Inflammatory macrophage treated with lipopolysaccharide for 4 hours (primary cell): ENCODE measurements at places on chromosomes 1 and 21.

DNA sequence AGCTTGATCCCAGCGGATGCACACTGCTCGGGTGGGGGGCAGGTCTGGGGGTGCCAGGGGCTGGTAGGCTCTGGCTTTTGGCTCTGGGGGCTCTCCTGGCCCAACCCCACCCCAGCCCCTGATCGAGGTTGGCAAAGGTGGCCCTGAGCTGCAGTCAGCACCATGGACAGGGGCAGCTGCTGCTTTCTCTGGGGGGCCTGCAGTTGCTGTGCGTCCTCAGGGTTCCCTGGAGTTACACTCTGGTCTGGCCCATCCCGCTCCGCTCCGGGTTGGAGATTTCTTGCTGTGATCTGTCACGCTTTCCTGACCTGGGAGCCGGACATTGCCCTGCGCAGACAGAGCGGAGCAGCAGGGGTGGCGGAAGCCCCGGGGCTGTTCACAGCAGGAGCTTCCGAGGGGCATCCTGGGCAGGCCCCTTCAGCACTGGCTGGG lies 8.0 kb upstream of the PLCH2 start:
- no peak for DNase-seq

GRCh38 chr1:50156241-50157010 lies 47.7 kb downstream of the ELAVL4 start:
- no peak for DNase-seq

GRCh38 chr1:86018283-86018923 lies 138.2 kb downstream of the COL24A1 start:
- DNase-seq, result peak; percentile 42

- DNase-seq, result peak; percentile 35
These were observed 9.8 kb downstream of the RAP1GAP start for GRCh38 chr1:21659099-21659923.

GRCh38 chr1:99591886-99592285 lies 54.0 kb upstream of the PALMD start:
- DNase-seq, result no peak

- DNase-seq, result no peak
These were observed 207.6 kb upstream of the USP25 start for GRCh38 chr21:15522148-15522547.

DNA sequence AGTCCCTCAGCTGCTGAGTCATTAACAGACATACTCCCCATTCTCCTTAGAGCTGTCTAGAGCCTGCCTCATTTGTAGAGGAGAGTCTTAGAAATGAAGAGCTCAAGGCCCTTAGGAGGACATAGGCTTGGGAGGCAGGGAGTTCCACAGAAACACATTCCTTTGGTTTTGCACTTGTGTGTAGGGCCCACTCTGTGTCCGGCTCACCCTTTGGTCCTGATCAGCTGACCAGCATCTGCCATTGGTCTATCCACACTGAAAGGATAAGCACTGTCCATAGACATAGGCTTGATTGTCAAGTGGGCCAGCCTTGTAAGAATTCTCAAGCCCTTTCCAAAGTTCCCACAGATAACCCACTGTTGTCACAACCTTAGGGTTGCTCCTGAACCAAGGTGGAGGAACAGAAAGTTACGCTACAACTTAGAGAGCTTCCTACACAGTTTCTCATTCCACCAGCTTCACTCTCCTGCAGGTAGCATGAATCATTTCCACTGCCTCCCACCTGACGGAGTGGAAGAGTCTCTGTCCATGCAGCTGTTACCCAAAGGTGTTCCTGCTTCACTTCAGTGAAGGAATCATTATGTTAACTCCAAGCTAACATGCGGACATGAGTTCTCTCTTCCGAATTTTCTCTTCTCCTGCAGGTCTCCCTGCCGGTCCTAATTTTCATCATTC lies 96.1 kb downstream of the TNFSF18 start:
- no peak for DNase-seq

- no peak for DNase-seq
These were observed 5.7 kb downstream of the UBASH3A start for GRCh38 chr21:42409366-42409765.

- DNase-seq, result no peak
These were observed 325.9 kb upstream of the AJAP1 start for GRCh38 chr1:4328402-4329071.

DNA sequence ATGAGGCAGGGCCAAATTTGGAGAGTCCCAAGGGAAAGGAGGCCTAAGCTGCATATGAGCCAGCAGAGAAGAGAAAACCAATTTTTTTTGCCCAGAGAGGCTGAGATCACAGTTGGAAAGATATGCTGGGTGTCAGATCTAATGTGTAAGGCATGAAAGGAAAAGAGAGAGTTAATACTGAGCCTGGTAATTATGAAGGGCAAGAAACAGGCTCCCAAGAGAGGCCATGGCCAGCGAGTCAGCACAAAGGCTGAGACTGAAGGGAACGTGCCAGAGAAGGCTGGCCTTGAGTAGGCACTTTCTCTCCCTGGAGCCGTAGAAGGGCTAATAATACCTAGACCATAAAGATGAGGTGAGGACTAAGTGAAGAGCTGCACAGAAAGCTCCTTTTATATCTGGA lies 31.8 kb upstream of the BEND5 start:
- DNase-seq, result no peak

DNA sequence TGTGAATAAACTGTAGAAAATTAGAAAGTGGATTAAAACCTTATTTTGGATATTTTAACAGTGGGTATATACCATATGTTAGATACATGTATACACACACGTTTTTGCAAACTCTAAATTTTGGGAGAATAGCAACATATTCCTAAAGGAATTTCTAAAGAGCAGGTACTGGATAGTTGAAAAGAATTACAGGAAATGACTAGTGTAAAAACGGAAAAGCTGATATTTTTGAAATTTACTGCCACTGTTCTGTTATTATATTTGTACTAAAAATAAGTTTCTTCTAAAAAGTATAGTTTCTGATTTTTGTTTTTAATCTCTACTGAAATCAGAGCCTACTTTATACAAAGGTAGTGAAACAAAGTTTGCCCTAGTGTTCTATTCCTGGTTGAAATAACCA lies 114.1 kb downstream of the HS2ST1 start:
- DNase-seq, result no peak

- DNase-seq, result peak; percentile 73
These were observed 909 bp upstream of the PAXBP1 start for GRCh38 chr21:32772281-32773047.

DNA sequence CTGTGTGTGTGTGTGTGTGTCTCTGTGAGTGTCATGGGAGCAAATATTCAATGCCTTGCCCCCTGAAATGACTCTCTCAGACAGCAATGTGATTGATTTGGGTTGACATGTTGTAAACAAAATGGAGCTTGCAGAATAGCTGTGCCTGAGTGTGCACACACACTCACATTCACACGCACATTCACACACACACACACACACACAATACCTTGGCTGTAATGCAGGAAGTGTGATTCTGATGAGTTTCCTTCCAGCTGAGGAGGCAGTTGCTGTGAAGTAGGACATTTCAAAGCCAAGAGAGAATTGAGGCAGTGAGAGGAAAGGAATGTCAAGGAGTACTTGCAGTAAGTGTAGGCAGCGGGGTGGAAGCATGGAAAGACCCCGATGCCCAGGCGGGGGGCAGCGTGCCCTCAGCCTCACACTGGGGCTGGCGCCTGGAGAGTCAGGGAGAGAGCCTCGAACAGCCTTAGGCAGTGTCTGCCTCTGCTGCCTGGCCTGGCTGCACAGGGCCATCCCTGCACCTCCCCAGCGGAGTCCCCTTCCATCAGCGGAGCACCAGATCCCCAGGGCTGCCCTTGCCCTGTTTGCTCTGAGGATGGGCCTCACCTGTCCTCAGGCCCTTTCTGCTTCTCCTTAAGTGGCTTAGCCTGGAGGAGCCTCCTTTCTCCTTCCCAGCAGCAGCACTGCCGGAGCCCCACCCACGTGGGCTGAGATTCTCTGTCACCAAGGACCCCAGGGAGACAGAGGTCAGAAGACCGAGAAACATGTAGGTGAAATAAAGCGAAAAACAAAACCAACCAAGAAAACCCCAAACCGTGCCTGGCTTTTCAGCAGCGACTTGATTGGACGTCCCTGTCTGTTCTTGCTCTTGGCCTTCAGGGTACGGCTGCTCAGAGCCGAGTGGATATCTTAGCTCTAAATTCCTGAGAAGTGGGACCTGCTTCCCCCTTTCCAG lies 9.2 kb downstream of the VASH2 start:
- no peak for DNase-seq

- DNase-seq, result no peak
These were observed 8.9 kb upstream of the ZRANB2 start for GRCh38 chr1:71089536-71090270.

- peak; percentile 75 for DNase-seq
These were observed 56.8 kb upstream of the PRDX6 start for GRCh38 chr1:173420330-173420806.

GRCh38 chr1:59434336-59434735 lies 137.4 kb downstream of the FGGY start:
- no peak for DNase-seq

DNA sequence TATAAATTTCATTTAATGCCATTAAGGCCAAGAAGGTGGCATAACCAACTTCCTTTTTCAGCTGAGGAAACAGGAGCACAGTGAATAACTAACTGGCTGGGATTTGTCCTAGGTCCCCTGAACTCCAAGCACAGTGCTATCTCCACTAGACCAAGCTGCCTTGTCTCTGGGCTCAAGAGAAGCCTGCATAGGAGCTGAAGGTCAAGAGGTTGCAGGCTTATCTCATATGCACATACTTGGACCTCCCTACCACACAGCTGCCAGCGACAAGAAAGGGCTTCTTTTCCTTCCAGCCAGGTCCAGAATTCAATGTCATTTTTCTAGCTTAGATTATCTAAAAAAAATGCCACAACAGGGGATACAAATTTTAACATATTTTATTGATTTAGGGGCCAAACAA lies 27.1 kb downstream of the AK2 start:
- DNase-seq, result no peak

DNA sequence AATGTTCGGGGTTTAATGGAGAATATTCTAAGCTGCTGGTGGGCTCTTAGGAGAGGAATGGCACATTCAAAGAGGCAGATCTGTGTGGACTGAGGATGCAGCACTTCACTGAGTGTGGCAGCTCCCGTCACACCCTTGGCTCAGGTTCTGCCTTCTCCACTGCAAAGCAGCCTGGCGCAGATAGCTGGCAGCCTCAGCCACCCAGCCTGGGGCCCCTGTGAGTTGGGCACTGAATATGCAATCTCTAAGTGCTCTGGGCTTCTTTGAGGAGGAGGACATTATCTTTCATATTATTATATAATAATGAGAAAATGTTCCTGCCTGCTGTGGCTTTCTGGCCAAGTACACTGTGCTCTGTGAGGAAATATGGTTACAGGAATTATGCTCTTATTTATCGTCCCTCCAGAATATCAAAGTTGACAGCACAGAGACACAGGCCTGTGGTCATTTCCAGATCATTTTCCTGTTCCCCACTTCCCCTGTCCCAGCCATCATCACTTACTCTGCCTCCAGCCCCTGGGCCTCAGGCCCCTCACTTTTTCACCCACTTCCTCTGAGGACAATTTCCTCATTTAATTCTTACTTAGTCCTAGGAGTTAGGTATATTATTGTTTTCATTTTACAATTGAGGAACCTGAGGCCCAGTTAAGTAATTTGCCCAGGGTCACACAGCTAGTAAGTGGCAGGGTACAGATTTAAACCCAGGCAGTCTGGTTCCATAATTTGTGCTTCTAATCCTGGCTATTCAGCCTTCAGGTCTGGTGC lies 53.6 kb downstream of the MAB21L3 start:
- DNase-seq, result peak; percentile 48

DNA sequence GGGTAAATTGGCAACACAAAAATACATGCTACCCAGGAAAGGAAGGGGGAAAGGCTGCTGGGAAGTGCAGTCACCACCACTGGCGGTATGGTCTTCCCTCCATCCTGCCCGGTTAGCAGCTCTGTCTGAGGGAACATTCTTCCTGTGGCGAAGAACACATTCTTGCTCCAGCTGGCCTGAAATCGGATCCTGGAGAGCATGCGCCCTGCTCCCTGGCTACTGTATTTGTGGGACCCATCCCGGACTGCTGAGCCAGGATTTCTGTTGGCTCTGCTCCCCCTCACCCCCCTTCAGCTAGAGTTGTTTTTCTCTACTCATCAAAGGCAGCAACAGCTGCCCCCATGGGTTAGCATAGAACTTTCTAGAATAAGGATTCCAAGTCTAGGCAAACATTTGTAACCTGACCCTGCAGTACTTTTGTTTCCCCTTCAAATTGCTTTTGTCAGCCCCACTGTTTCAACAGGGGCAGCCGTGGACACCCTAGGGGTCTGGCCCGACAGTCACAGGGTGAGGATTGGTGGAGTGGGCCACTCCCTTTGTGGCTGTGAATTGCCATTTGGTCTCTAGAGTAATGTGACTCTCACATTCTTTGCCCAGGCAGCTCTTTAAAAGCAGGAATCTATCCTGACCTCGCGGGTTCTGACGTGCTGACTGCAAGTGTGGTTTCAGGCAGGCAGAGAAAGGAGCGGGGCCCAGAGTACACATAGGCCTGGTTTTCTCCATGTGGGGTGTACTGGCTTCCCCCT lies 157.7 kb downstream of the TOMM20 start:
- peak; percentile 53 for DNase-seq

- DNase-seq, result no peak
These were observed 59.2 kb upstream of the SSX2IP start for GRCh38 chr1:84749427-84749826.

- DNase-seq, result no peak
These were observed 68.6 kb downstream of the SPAG17 start for GRCh38 chr1:118116401-118116800.

DNA sequence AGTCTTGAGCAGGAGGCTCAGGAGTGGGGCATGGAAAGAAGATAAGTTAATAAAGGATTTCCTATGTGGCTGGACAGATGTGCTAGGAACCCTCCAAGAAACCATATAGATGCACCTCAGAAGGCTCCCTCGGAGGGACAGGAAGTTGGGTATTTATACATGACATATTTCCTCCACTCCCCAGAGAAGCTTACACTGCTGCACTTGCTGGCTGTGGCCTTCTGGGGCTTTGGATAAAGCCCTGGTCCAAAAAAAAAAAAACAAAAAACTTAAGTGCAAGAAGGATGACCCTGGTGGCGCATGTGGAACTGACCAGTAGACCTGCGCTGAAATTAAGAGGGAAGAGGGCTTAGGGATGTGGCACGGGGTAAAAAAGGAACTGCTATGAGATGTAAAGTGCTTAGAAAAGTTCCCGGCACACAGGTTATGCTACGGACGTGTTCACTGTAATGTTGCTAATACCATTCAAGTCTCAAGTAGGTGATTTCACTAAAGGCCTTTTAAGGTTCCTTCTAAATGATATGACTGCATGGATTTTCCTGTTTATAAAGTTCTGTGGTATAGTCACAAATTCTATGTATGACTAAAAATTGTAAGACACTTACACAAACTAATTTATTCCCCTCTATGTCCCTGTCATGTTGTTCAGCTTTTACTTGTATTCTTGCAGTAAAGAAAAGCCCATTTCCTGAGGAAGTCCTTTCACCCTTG lies 253.6 kb downstream of the HMCN1 start:
- no peak for DNase-seq

DNA sequence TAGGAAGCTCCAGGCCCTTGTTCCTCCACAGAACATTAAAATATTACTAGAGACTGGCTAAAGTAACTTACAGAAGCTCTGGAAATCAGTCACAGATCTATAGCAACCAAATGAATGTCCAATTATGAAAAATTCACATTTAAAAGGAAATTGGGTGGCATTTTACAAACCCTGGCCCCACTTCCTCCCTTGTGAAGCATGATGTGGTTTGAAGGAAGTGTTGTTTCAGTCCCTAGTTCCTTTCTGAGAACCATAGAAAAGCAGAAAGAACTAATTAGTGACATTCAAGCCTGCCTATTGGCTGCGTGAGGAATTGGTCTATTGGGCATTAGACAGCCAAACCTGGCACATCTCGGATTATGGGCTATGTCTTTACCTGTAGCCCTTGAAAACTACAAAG lies 649.7 kb upstream of the NEGR1 start:
- no peak for DNase-seq

- no peak for DNase-seq
These were observed 1.9 kb upstream of the GBP4 start for GRCh38 chr1:89200663-89201062.

GRCh38 chr1:10617318-10617717 lies 142.6 kb downstream of the PEX14 start:
- DNase-seq, result no peak
